Endothelial cell of umbilical vein (primary cell): ENCODE measurements at places on chromosomes 2 and 18.

DNA sequence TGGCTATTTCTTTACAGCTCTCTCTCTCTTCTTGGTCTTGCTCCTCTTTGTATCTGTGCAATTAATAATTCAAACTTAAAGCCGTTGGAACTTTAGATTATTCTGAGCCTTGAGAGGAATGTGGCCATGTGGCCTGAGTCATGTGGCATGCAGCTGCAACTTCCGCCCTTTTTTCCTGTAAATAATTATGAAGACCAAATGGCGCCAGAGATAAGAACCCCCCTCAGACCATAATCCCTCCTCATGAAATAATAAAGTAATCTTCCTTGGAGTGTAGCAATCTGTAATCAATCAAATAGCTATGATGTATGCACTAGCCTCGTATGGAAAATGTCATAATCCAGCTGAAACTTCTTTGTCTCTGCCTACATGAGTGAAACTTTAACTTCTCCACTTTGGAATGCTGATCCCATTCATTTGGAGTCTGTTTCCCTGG, 13.5 kb upstream of the TWSG1 start:
- peak; percentile 97 for DNase-seq

DNA sequence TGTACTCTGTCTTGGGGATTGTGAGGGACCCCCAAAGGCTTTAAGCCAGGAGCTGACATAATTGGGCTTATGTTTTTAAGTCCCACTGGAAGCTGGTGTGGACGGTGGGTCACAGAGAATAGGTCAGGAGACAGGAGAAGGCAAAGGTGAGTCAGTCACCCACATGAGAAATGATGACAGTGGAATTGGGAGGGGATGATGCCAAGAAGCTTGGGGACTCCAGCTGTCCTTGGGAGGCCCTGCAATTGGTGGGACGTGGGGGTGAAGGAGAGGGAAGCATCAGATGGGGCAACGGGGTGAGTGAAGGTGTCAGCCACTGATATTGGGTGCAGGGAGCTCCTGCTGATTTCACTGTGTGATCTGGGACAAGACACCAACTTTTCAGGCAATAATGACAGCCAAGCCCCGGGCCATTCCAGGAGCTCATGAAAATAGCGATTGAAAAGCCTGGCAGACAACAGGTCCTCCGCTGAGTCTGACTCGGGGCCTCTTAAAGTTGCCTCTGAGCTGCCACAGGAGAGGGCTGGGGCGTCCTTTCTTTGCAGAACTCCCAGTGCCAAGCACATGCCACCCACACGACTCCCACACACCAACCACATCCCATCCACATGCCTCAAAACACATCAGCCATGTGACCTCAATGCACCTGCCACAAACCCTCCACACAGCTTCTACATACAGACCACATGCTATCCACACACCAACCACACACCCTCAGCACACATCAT, 13.4 kb downstream of the TNS1 start:
- no peak for DNase-seq

GRCh38 chr2:46010925-46011490, 286.2 kb upstream of the EPAS1 start:
- DNase-seq: peak; percentile 72

DNA sequence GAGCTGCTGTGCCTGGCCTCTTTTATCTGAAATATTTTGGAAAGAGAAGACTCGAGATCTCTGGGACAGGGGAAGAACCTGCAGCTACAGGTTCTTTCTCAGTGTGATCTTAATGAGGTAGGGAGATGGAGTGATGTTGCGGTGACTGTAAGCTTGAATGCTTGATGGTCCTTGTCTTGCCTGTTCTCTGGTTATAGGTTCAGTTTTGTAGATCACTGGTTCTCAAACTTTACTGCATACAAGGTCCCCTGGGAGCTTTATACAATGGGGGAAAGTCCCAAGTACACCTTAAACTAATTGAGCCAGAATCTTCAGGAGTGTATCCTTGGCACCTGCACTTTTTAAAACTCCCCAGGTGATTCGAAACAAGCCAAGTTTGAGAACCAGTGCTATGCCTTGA, 136.7 kb upstream of the CXCR4 start:
- DNase-seq: no peak

GRCh38 chr2:129069875-129070594, 751.4 kb upstream of the HS6ST1 start:
- no peak for DNase-seq

- no peak for DNase-seq
Observed at GRCh38 chr2:53040536-53041229, 726.9 kb upstream of the CHAC2 start.

DNA sequence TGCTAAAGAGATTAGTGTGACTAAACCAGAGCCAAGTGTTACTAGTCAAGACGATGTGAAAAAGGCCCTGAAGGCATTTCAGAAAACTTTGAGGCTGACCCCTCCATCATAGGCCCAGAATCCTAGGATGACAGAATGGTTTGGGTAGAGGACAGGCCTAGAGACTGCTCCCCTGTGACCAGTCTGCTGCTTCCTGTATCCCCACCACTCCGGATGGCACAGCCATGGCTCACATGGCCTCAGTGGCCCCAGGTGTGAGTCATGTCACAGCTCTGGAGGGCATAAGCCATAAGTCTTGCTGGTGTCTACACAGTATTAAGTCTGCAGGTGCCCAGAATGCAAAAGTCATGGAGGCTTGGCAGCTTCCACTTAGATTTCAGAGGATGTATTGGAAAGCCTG, 12.4 kb upstream of the STAT1 start:
- DNase-seq: no peak

DNA sequence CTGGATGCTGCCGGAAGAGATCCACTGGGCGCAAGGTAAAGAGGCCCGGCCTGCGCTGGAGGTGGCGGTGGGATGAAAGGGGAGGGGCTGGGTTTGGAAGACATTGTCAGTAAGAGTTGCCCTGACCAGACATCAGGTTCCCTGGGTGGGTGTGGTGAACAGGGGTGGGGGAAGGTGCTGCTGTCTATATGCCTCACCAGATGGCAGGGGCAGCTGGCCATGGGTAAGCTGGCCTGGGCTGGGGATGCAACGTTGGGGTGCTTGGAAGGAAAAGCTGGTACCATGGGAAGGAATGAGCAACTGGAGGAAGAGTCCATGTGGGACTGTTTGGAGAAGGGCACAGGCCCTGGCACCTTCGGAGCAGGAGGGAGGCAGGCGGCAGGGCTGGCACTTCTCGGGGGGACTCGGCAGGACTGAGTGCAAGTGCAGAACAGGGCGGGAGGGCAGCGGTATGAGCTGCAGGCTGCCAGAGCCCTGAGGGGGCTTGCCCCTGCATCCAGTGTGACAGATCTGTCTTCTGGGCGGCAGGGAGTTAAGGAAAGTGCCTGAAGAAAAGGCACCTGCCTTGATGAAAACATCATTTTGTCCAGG, 146.4 kb downstream of the DYSF start:
- no peak for DNase-seq

DNA sequence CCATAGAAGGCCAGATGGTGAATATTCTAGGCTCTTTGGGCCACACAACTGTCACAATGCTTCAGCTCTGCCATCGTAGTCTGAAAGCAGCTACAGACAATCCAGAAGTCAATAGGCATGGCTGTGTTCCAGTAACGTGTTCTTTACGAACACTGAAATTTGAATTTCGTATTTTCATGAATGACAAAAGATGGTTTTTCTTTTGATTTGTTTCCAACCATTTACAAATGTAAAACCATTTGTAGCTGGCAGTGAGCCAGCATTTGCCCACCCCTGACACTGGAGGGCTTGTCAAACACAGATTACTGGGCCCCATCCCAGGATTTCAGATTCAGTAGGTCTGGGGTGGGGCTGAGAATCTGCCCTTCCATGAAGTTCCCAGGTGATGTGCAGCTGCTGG, 83.0 kb upstream of the ATG16L1 start:
- no peak for DNase-seq

DNA sequence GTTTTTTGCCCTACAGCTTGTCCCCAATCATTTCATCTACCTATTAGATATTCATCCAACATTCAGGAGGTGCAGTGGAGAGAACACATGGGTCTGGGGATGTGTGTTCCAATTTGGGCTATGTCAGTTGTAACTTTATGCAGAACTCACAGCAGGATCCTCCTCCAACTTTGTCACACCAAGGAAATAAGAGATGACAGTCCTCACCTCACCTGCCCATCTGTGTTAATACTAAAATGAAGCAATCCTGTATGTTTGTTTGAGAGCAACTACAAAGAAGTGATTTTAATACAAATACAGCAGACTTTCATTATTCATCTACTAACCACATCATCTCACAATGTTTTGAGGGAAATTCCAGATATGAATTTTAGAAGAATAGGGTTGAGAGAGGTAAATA, 126.7 kb downstream of the ARHGAP15 start:
- no peak for DNase-seq

GRCh38 chr2:23505984-23506380, 121.0 kb downstream of the KLHL29 start:
- DNase-seq: no peak

DNA sequence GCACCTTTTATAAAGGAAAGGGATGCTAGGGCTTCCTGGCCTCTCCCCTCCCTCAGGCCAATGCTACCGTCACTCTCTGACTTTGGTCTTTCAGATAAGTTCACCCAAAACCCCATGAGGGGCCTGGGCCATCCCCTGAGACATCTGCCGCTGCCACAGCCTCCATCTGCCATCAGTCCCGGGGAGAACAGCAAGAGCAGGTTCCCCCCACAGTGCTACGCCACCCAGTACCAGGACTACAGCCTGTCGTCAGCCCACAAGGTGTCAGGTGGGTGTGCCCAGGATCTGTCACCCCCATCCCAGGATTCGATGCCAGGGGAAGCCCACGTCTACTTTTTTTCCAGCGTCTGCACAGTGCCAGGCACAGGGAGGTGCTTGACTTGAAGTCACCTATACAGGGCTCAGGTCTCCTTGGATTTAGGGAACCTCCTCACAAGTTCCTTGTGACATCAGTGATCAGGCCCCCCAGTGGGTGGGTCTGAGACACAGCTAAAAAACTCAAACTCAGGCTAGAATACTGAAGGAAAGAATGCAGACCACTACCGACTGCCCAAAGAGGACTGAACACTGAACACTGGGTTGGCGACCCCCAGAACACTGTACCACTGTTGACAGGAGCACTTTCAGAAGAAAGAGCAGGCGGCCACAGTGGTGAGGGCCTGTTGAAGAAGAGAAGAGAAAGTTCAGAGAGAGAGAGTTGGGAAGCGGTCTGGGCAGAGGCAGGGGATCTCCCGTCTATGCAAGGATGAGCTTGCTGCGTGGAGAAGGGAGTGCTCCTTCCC, 85.3 kb downstream of the EPAS1 start:
- no peak for DNase-seq

- no peak for DNase-seq
Observed at GRCh38 chr2:24247592-24247991, 72.7 kb downstream of the FAM228A start.

GRCh38 chr18:33010149-33010548, 237.3 kb upstream of the KLHL14 start:
- DNase-seq: peak; percentile 88

GRCh38 chr2:40361478-40361877, 90.4 kb downstream of the SLC8A1 start:
- DNase-seq: no peak

DNA sequence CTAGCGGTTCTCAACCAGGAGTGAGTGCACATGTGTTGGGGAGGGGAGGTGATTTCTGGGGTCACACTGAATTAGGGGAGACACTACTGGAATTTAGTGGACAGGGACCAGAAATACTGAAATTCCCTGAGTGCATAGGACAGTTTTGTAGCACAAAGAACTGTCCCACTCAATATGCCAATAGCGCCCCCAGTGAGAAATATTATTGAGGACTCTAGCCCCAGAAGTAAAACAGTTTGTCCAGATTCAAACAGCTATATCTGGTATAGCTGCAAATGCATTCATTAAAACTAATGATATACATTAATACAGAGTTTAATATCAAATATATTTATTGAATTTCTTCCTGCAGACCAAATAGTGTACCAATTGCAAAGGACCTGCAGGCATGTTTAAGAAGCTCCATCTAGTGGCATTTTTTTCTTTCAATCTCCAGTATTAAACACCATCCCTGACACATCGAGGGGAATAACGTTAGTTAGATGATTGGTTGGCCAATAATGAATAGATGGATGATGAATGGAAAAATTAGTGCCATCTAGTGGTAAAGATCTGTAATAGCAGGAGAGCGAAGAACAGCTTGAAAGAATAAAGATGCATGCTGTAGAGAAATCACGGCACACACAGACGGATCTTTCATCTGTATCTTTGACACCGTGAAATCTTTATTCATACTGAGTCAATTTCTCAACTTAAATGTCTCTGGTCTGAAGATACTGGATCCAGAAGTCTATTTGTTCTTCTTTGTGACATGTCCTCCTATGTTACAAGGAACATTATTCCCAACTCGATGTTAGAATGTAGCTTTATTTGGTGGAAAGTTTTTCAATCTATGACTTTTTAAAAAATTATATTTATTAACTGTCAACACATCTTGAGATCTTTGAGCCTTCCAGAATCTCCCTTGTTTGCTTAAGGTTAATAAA, 62.5 kb downstream of the DHRS9 start:
- DNase-seq: peak; percentile 77

- DNase-seq: no peak
Observed at GRCh38 chr2:29295845-29296244, 180.6 kb downstream of the CLIP4 start.
